ENCODE measurements at places on chromosomes 12 and 14.

DNA sequence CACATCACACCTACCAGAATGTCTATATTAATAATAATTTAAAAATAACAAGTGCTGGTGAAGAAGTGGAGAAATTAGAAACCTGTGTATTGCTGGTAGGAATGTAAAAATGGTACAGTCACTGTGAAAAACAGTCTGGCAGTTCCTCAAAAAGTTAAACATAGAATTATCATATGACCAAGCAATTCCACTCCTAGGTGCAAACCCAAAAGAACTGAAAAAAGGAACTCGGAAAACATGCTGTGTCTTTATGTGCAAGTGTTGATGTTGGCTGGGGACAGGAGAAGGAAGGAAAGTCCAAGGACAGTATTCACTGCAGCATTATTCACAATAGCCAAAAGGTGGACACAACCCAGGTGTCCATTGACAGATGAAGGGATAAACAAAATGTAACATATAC is 146.5 kb downstream of the TTC7B start:
- DNase-seq = no peak

- no peak for DNase-seq
These were observed 336.9 kb downstream of the BMP4 start for GRCh38 chr14:53619691-53620231.

- no peak for DNase-seq
These were observed 123.9 kb upstream of the FOXN3 start for GRCh38 chr14:89540830-89541470.

DNA sequence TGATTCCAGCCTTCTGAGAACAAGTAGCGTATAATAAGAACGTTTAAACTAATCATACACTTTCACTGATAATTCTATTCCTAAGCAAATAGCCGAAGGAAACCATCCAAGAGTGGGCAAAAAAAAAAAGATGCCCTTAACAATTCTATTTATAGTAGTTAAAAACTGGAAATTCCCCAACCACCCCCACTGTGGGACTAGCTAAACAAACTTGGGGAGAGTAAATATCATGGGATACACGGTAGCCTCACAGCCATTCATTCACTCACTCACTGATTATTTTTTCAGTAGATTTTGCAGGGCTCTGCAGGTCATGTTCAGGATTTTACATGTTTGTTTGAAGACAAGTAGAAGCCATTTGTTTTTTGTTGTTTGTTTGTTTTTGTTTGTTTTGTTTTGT is 197.0 kb downstream of the ETV6 start:
- DNase-seq = no peak

DNA sequence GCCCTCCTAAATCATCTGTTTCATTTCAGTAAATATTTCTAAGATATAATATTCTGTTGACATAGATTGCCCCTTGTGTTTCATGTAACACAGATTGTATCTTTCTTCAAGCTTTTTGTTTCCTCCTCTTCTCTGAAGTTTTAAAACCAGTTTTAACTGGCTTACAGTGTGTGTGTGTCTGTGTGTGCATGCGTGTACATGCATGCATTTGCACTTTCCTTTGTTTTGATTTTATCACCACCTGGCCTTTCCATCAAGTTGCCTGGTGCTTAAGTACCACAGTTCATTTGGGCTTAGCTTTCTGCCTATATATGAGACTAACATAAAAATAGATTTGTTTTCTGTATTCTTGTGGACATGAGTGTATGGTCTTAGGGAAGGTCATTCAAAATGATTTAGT is 31.9 kb downstream of the ETNK1 start:
- DNase-seq = no peak

- DNase-seq = no peak
These were observed 912.8 kb downstream of the GALC start for GRCh38 chr14:87080146-87080545.

GRCh38 chr14:64966976-64967375 is 5.2 kb downstream of the RAB15 start:
- no peak for DNase-seq

GRCh38 chr14:103897075-103897947 is 30.9 kb upstream of the TDRD9 start:
- no peak for DNase-seq

DNA sequence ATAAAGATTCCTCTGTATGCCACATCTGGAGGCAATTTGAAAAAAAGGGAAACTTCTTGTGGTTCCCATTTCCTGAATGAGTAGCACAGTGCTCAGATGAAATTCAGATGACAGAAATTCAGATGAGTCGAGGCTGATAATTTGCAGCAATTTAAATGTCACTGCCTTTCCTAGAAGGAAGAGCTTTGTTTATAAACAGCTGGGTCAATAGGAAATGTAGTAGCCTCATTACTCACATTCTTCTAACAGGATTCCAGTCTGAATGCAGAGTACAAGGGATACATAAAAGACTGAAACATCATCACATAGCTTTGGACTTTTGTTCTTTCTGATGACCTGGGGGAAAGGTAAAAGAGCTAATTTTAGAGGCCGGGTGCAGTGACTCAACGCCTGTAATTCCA is 11.3 kb upstream of the DACT1 start:
- no peak for DNase-seq

DNA sequence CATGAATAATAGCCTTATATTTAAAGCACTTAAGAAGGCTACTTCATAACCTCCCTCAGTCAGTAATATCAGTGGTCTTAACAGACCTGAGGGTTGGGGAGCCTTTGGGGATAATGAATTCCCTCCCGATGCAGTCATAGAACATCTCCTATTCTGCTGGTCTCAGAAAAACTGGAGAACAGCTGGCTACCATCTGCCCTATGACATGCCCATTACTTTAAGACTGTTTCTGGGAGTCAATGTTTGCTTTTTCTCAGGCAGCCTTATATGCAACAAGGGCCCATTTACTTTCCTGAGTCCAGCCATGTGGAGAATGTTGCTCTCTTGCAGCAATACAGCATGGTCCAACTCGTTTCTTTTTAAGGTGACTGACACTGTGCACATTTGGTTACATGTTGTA is 161.7 kb upstream of the PARP11 start:
- no peak for DNase-seq

DNA sequence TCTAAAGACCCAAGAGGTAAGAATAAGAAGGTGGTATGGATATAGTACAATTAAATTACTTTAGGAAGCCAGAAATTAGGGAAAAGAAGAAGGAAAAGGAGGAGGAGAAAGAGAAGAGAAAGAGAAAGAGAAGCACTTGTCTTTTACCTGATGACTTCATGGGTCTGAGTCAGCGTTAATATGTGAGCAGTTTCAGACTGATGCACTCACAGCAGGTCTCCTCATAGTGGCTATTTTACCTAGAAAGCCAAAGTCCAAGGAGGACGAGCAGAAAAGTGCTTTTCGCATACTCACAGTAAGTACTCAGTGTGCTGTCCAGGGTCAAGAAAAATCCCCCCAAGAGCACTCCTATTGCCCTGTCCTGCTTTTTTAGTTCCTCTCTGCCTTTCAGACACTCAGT is 222.1 kb downstream of the C12orf42 start:
- DNase-seq = no peak

DNA sequence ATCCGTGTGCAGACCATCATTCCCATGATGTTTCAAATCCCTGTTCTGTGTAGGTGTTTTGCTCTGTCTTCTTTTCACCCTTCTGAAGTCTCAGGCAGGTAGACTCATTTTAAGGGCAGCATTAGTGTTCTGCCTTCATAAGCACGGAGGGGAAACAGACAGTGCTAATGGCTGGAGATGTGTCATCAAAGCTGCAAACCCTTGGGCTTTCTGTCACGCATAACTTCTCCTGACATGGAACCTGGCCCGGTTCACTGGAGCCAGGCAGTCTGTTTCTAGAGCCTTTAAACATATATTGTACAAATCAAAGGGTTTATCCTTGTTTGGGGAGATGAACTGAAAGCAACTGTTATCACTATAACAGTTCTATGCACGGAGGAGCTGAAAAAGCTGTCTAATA is 141.4 kb downstream of the TMEM132D start:
- no peak for DNase-seq

DNA sequence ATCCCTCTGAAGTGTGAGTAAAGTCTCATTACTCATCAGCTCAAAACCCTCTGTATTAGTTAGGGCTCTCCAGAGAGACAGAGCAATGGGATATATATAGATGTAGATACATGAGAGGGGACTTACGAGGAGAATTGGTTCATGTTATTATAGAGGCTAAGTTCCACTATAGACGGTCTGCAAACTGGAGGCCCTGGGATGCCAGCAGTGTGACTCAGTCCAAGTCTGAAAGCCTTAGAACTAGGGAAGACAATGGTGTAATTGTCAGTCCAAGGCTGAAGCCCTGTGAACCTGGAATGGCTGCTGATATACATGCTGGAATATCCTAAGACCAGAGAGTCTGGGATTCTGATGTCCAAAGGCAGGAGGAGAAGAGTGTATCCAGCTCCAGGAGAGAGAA is 57.3 kb upstream of the CEP83 start:
- no peak for DNase-seq

- no peak for DNase-seq
These were observed 38.4 kb upstream of the ELK3 start for GRCh38 chr12:96155781-96156180.

- no peak for DNase-seq
These were observed 63.0 kb upstream of the PLEKHA5 start for GRCh38 chr12:19066475-19067001.

DNA sequence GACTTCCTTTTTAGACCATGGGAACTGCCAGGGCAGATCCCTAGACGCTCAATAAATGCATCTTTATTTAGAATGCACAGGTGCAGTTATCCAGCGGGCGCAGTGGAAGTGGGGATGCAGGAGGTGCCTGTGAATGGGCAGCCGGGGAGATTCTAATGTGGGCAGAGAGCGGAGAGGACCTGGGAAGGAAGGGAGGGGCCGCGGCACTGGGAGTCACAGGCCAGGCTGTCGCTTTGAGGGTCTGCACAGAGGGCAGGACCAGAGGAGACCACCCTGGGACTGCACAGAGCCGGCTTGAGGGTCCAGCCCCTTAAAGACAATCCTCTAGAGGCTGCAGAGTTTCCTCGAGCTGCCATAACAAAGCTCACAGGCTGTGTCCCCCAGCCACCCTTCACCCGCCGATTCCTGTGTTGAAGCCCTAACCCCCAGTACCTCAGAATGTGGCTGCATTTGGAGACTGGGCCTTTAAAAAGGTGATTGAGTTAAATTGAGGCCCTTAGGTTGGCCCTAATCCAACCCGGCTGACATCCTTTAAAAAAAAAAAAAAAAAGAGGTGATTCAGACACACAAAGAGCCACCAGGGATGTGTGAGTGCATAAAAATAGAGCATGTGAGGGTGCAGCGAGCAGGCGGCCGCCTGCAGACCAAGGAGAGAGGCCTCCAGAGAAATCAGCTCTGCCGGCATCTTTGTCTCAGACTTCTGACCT is 44.4 kb upstream of the PPP2R5C start:
- no peak for DNase-seq

GRCh38 chr14:25841226-25841625 is 756.6 kb downstream of the NOVA1 start:
- no peak for DNase-seq

DNA sequence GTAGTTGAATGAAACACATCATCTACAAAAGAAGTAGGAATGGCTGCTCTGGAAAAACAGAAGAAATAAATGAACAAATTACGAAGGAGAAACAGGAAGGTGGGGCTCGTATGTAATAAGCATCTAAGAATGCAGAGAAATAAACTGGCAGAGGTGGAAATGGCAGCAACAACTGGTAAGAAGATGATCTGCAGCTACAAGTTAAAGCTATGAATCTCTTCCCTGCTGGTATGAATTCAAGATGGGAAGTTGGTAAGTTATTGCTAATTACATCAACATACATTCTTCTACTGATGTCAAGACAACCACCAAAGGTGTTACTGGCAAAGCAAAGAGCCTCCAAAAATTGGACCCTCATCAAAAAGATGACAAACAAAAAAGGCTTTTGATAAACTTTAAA is 59.8 kb downstream of the HECTD4 start:
- DNase-seq = no peak

- no peak for DNase-seq
These were observed 158.0 kb downstream of the TMEM132C start for GRCh38 chr12:128424931-128425431.

- no peak for DNase-seq
These were observed 40.9 kb downstream of the CDK17 start for GRCh38 chr12:96359328-96359727.

DNA sequence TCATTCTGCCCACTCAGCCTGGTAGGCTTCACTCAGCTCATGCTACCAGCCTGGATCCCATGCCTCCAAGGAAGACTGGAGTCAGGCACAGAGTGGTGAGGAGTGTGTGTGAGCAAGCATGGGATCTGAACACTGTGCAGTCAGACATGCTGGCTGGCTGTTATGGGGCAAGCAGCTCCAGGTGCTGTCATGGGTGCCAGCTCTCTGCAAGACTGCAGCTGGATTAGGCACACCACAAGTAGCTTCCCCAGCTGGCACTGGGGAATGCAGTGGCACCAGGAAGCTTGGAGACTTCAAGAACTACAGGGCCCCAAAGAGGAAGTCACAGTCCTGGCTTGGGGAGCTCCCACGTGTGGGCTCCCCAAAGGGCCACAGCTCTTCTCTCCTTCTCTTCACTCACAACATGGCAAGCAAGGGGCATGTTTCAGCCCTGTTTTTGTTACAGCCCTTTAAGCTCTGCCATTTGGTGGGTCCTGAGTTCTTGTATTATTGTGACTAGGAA is 202.5 kb downstream of the VRK1 start:
- no peak for DNase-seq

DNA sequence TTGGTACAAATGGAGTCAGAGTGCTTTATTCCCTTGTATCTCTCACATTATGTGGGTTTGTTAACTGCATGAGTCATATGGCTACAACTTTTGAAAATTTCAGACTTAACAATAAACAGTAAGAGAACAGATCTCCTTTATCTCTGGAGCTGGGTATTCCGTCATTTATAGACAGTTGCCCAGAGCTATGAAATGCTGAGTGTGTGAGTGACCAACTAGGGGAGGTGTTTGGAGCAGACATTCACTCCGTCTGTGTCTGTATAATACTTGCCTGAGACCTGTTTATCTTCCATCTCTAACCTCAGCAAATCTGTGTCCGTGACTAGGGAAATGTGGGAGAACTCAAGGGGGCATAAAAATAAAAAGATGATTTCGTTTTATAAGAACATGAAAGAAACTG is 279.9 kb upstream of the FAR2 start:
- no peak for DNase-seq

- no peak for DNase-seq
These were observed 4.5 kb upstream of the HOXC11 start for GRCh38 chr12:53968214-53969127.

DNA sequence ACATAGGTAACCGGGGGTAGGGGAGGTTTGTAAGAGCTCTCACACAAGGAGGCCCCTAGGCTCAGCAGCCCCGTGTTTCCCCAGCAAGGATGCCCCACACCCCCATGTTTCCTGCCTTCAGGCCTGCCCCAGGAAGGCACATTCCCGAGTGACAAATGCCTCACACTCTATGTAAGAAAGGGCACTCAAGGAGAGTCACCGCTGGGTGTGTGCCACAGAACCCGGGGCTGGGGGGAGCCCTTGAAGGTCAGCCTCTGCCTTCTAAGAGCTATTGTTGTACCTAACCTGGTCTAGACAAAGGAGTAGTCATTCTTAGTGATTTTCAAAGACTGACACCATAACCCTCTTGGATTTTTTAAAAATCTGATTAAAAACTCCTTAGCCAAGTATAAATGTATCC is 333.6 kb downstream of the DPF3 start:
- DNase-seq = no peak
